Hippocampal formation (tissue), 2 donors: ENCODE measurements at places on chromosomes 3 and 15.

- no peak for DNase-seq
These were observed 174.1 kb upstream of the SUCLG2 start for GRCh38 chr3:67828486-67829010.

GRCh38 chr3:117097351-117097750, 387.8 kb downstream of the TUSC7 start:
- no peak for DNase-seq

DNA sequence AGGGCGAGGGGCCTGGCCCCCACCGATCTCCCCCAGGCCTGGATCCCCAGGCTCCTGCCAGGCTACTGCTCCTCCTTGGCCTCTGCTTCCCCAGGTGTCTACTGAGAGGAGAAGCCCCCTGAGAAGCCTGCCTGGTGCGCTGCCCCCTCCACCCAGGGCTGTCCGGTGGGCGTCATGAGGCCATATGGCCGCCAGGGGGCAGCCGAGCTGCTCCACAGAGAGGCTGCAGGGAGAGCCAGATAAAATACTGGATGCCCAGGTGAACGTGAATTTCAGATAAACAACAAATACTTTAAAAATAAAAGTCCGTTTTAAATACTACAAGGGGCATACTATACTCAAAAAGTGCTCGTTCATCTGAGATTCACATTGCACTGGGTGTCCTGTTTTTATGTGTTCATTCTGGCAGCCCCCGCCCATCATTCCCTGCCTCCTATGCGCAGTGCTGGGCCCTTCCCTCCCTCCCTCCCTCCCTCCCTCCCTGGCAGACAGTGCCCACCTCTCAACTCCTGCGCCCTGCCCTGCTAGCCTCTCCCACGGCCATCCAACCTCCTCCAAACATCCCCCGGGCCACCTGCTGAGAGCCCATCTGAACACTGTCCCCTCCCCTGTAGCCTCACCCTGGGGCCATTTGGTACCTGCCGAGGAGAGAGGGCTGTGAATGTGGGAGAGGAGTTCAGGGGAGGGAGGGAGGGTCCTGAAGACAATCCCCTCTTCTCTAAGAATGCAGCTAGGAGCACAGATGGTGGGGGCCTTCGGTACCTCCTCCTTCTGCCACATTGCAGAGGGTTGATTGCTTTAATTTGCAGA, 29.6 kb downstream of the PSTPIP1 start:
- peak; percentile 40 for DNase-seq

DNA sequence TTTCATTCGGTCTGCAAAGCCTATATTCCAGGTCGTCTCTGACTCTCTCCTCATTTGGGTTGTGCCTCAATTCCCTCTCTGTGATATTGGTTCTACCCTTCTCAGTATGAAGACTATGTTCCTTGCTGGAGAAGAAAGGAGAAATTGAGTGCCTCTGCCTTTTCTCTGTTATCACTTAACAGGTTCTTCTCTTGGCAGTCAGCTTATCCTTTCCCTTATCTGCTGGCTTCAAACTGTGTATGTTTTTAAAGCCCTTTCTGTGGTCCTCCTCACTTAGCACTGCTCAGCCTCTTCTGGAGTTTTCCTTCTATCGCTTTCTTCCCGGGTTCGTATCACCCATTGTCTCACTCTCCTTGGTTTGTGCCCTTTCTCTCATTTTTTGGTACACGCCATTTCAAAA, 65.3 kb upstream of the FSTL1 start:
- DNase-seq = no peak

- no peak for DNase-seq
These were observed 31.6 kb upstream of the VPS39 start for GRCh38 chr15:42239528-42240182.

GRCh38 chr3:63960048-63960711, 48.0 kb upstream of the SCAANT1 start:
- no peak for DNase-seq

GRCh38 chr15:66961407-66961884, 104.0 kb upstream of the SMAD3 start:
- DNase-seq = no peak

DNA sequence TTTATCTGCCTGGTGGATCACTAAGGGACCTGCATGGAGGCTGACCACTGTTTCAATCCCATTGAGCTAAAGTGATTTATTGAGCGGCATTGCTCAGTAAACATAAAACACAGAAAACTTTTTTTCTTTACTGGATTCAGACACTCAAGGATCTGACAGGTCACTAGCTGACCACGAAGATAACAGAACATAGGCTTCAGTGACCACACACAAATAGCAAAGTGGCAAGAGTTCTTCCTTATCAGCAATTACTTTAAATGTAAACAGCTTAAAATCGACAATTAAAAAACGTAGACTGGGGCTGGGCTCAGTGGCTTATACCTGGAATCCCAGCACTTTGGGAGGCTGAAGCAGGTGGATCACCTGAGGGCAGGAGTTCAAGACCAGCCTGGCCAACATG, 48.7 kb downstream of the STAG1 start:
- no peak for DNase-seq
